Sigmoid colon (tissue), 7 donors: ENCODE measurements at places on chromosomes 6 and 20. TPM values are rescaled to one million over a fixed set of nuclear protein-coding genes. Genes with fewer than 3 reads are reported as not detected.
A peak's percentile ranks its signal among the peaks of the same experiment; 100 is the strongest.

CST2 gene
- not detected for total RNA-seq

BCLAF1 gene
- 86.3 TPM for total RNA-seq

SEL1L2 gene
- total RNA-seq: not detected

CRIP3 gene
- total RNA-seq: not detected

CENPW gene
- total RNA-seq: 5.2 TPM

DDX43 gene
- total RNA-seq: 1.4 TPM

KIAA1755 gene
- 9.2 TPM for total RNA-seq

THBS2 gene
- total RNA-seq: 59.0 TPM

NFYA gene
- total RNA-seq: 7.6 TPM

ZNF334 gene
- total RNA-seq: 5.7 TPM

MOCS1 gene
- total RNA-seq: 11.9 TPM

ADAM33 gene
- 132 TPM for total RNA-seq

GRCh38 chr6:31083742-31084354 lies 28.5 kb downstream of the C6orf15 start:
- no peak overlapping the region for H3K27ac ChIP-seq
- H3K4me3 ChIP-seq: no peak overlapping the region
- peaks cover 14% of the 10 kb centered on the region for H3K4me1 ChIP-seq
- no peak for DNase-seq
- H3K27me3 ChIP-seq: peaks cover 27% of the 10 kb centered on the region
- no peaks in the 10 kb centered on the region for H3K36me3 ChIP-seq

DNA sequence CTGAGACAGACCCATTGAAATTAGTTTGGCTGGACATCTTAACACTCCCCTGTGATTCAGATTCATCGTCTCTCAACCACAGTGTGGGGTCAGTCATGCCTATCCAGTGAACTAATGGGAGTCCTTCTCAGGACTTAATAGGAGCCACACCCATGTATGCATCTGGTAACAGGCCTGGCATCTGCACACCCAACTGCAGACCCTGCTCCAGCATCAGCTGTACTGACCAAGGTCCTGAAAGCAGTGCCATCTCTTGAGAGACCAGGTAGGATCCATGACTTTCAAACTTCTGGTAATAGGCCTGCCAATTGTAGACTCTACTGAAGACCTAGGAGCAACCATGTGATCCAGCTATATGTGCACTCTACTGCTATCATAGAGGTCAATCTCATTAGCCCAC lies 363.6 kb upstream of the POU3F2 start:
- no peak for DNase-seq
- no peaks in the 10 kb centered on the region for H3K27me3 ChIP-seq
- H3K4me1 ChIP-seq: no peaks in the 10 kb centered on the region
- no peaks in the 10 kb centered on the region for H3K36me3 ChIP-seq
- no peak overlapping the region for H3K27ac ChIP-seq
- H3K4me3 ChIP-seq: no peak overlapping the region

- H3K4me1 ChIP-seq: no peaks in the 10 kb centered on the region
- no peak for DNase-seq
- no peak overlapping the region for H3K4me3 ChIP-seq
- no peaks in the 10 kb centered on the region for H3K27me3 ChIP-seq
- no peaks in the 10 kb centered on the region for H3K36me3 ChIP-seq
These were observed 61.0 kb upstream of the GCM1 start for GRCh38 chr6:53209681-53210080.

- DNase-seq: no peak
- no peaks in the 10 kb centered on the region for H3K36me3 ChIP-seq
- H3K27ac ChIP-seq: no peak overlapping the region
- H3K27me3 ChIP-seq: no peaks in the 10 kb centered on the region
These were observed 35.1 kb upstream of the PPP1R3G start for GRCh38 chr6:5050009-5050408.

DNA sequence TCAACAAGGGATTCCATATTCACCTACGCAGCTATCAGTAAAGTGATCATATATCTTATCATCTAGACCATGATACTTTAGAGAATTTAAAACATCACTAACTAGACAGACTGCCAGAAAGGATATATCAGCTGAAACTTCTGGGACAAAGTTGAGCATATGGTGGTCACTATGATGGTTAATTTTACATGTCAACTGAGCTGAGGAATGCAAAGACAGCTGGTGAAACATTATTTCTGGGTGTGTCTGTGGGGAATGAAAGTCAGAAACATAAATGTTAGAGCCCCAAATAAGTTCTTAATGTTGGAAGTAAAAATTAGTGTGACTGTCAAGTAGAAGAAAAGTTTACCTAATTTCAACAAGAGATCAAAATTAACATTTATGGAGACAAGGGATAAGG lies 440.0 kb upstream of the IRAK1BP1 start:
- no peak overlapping the region for H3K27ac ChIP-seq
- H3K36me3 ChIP-seq: no peaks in the 10 kb centered on the region
- H3K4me3 ChIP-seq: no peak overlapping the region

GRCh38 chr6:132076452-132076851 lies 125.3 kb upstream of the CCN2 start:
- no peak for DNase-seq
- H3K4me3 ChIP-seq: no peak overlapping the region
- no peaks in the 10 kb centered on the region for H3K4me1 ChIP-seq
- no peaks in the 10 kb centered on the region for H3K36me3 ChIP-seq

GRCh38 chr6:90369024-90369519 lies 72.4 kb upstream of the BACH2 start:
- H3K27ac ChIP-seq: peak overlapping the region; percentile 77
- H3K36me3 ChIP-seq: no peaks in the 10 kb centered on the region
- H3K4me1 ChIP-seq: peaks cover 19% of the 10 kb centered on the region
- H3K4me3 ChIP-seq: no peak overlapping the region
- H3K27me3 ChIP-seq: no peaks in the 10 kb centered on the region

- H3K4me3 ChIP-seq: no peak overlapping the region
- no peak overlapping the region for H3K27ac ChIP-seq
- H3K27me3 ChIP-seq: no peaks in the 10 kb centered on the region
- H3K4me1 ChIP-seq: no peaks in the 10 kb centered on the region
These were observed 785.2 kb upstream of the FLRT3 start for GRCh38 chr20:15122613-15123012.

DNA sequence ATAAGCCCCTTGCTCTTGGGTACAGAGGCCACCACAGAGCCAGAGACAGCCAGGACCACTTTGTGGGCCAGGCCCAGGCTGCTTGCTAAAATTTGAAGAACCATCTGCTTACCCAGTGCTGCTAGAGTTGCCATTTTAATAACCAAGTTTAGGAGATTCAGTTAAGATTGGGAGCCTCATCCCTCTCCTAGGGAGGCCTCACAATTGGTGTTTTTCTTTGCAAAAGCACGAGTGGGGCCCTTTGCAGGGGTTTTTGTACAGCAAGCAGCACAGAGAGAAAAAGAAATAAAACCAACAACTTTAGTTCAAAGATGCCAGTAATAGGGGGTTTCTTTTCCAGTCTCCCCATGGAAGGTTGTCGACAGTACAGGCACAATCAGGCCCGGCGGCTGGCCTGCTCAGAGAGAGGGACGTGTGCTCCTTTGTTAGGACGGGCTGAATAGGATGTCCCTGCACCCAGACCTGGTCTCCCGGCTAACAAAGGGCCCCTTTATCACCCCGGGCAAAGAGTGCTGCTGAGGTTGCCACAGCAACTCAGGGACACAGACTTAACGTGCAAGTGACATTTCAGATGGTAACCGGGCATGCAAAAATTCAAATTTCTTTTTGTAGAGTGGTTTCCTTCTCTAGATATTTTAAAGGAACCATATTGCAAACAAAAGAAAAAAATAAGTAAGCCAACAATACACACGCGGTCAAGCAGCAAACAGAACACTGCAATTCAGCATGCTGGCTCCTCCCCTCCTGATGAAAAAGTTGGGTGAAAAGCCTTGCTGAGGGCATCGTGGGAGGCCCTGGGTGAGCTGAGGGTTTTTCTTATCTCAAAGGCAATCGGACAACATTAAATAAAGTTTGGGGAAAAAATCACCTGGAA lies 10.5 kb upstream of the TOX2 start:
- no peak overlapping the region for H3K27ac ChIP-seq
- H3K4me1 ChIP-seq: no peaks in the 10 kb centered on the region
- no peaks in the 10 kb centered on the region for H3K36me3 ChIP-seq
- no peak for DNase-seq

DNA sequence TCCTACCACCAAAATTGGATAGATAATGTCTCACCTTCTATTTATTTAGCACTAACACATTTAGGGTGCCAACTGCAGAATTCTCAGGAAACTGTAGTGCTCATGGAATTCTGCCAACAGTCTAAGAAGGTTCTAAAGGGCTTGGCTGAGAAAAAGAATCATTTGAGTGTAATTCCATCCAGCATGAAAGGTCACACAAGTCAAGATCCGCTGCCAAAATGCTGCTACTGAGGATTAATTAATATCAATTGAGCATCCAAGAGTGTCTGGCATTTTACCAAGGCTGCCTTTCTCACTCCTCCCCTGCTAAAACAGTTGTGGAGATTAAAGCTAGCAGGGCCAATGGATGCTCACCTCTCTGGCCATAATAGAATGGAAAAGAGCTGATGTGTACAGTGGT lies 112.7 kb downstream of the FHL5 start:
- no peak for DNase-seq
- no peaks in the 10 kb centered on the region for H3K27me3 ChIP-seq
- no peaks in the 10 kb centered on the region for H3K4me1 ChIP-seq
- H3K27ac ChIP-seq: no peak overlapping the region

DNA sequence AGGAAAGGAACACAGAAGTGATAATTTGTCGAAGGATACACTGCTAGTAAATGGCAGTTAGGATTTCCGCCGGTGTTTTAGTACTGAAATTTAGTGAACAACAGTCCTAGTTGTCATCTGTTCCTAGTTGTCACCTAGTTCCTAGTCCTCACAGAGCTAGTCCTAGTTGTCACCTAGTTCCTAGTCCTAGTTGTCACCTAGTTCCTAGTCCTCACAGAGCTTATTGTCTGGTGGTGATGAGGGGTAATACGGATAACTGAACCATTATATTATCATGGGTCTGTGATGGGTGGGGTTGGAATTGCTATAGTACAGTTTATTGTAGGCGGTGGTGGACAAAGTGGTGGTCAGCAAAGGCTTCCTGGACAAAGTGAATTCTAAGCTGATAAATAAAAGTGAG lies 1.8 kb downstream of the SNRNP48 start:
- no peaks in the 10 kb centered on the region for H3K27me3 ChIP-seq
- no peak overlapping the region for H3K4me3 ChIP-seq
- no peak for DNase-seq
- no peaks in the 10 kb centered on the region for H3K4me1 ChIP-seq
- H3K36me3 ChIP-seq: peaks cover 13% of the 10 kb centered on the region

DNA sequence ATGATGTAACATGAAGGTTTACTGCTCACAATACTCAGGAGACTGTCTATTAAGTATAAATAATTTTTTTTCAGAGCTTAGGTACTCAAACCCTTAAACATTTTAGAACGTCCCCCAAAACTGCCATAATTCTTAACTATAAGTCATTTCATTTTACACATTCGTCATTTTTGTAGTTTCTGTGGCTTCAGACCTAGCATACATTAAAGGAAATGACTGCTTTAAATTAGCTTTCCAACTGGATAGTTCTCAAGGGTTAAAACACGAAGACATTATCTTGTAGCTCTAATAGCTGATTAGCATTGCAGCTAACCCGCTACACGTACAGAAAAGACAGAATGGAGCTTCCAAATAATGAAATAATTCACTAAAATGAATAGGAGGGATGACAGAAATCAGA lies 24.9 kb upstream of the PLN start:
- H3K4me1 ChIP-seq: peaks cover 20% of the 10 kb centered on the region
- H3K36me3 ChIP-seq: no peaks in the 10 kb centered on the region
- DNase-seq: no peak
- no peak overlapping the region for H3K4me3 ChIP-seq

GRCh38 chr6:163231356-163232014 lies 183.0 kb upstream of the QKI start:
- no peaks in the 10 kb centered on the region for H3K4me1 ChIP-seq

GRCh38 chr6:161272635-161273273 lies 1.1 kb downstream of the AGPAT4 start:
- DNase-seq: peak; percentile 17
- H3K4me1 ChIP-seq: peaks cover 31% of the 10 kb centered on the region
- H3K27ac ChIP-seq: no peak overlapping the region
- peak overlapping the region; percentile 69 for H3K4me3 ChIP-seq

DNA sequence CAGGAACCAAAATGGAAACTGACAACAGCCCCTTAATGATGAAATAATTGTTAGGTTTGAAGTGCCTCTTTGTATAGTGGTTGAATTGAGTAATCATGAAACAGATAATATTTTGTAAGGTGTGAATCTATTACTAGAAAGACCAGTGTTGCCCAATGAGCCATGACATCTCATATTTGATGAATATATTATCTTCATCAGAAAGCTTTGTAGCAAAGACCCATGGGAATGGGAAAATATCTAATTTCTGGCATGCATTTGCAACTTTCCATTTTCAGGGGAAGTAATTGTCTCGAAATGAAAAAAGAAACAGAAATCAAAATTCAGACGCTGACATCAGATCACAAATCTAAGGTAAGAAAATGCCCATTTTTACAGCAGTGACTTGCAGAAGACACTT lies 57.3 kb upstream of the LAMP5 start:
- no peaks in the 10 kb centered on the region for H3K27me3 ChIP-seq
- peaks cover 34% of the 10 kb centered on the region for H3K36me3 ChIP-seq
- no peak for DNase-seq
- no peak overlapping the region for H3K27ac ChIP-seq
- peaks cover 3% of the 10 kb centered on the region for H3K4me1 ChIP-seq

GRCh38 chr20:62598761-62599194 lies 43.5 kb upstream of the SLCO4A1 start:
- DNase-seq: no peak
- H3K27ac ChIP-seq: no peak overlapping the region
- H3K27me3 ChIP-seq: peaks cover 30% of the 10 kb centered on the region
- H3K4me1 ChIP-seq: peaks cover 7% of the 10 kb centered on the region
- H3K4me3 ChIP-seq: no peak overlapping the region

- no peak for DNase-seq
- H3K27ac ChIP-seq: no peak overlapping the region
- no peak overlapping the region for H3K4me3 ChIP-seq
These were observed 109.8 kb upstream of the PTPRK start for GRCh38 chr6:128630213-128630612.

GRCh38 chr6:73704798-73705197 lies 8.8 kb downstream of the CD109 start:
- no peaks in the 10 kb centered on the region for H3K4me1 ChIP-seq
- DNase-seq: no peak
- H3K4me3 ChIP-seq: no peak overlapping the region
- H3K27me3 ChIP-seq: no peaks in the 10 kb centered on the region
- H3K27ac ChIP-seq: peak overlapping the region; percentile 88

GRCh38 chr6:79813143-79813850 lies 134.1 kb downstream of the ELOVL4 start:
- DNase-seq: no peak
- H3K27me3 ChIP-seq: no peaks in the 10 kb centered on the region
- no peak overlapping the region for H3K27ac ChIP-seq
- H3K4me1 ChIP-seq: peaks cover 4% of the 10 kb centered on the region
